ENCODE measurements at places on chromosomes 11 and 22.

- DNase-seq: no peak
Measured at GRCh38 chr11:73729594-73730206, 31.2 kb downstream of the RAB6A start.

DNA sequence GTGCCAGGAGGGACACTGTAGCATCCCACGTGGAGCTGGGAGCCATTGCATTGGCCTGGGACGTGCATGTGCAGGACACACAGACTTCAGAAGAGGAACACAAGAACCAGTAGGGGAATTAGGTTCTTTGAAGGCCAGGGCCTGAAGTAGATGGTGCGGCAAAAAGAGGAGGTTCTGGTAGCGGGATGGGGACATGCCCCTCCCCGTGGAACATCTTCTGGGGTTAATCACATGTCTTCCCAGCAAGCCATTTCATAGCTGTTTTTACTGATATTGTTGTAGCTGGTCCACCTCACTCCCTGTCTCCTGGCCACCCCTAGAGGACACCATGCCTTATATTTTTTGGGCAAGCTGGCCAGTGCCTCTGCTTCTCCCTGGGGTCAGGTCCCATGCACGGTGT is 74.3 kb downstream of the SCN3B start:
- DNase-seq: no peak

- DNase-seq: no peak
Measured at GRCh38 chr22:37223965-37224551, 11.8 kb upstream of the SSTR3 start.

- no peak for DNase-seq
Measured at GRCh38 chr11:45041596-45041995, 90.9 kb upstream of the TP53I11 start.

DNA sequence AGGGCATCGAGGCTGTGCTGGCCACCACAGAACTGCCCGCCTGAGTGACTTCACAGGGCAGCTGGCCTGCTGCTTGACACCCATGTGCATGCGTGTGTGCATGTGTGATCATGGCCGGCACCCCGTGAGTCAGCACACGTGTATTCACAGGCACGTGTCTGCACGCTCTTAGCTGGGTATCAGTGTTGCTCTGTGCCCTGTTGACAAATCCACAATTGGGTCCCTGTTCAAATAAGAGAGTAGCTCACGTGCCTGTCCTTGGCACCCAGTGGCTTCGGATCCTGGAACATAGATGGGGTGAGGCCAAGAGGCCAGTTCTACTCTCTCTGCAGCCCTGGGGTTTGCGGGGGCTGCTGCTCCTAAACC is 14.0 kb downstream of the B3GAT1 start:
- DNase-seq: no peak
